Panc1 (cell line): ENCODE measurements at places on chromosomes 12 and 14.

DNA sequence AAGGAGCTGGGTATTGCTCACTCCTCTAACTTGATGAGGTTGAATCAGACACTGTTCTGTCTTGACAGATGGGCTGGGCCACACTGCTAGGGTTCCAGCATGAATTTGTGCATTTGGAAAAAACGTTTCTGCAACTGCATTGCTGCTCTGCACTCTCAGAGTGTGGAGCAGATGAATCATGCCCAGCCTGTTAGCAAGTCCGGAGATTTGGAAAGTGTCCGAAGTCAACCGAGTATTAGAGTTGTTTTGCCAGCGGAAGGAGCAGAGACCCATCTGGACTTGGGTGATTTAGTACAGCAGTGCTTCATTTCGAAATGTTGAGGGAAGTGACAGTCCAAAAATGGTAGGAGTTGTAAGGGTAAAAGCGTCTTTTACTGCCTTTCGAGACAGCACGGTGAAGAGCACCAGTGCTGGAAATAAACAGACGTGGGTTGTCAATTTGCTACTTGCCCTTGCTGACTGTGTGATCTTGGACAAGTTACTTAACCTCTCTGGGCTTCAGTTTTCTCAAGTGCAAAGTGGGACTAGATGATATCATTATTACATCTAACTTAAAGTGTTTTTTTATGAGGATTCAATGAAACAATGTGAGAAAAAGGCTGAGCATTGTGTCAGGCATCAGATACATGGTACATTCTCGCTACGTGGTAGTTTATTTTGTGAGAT lies 139.5 kb downstream of the CHST11 start:
- no peak for DNase-seq

GRCh38 chr14:104805326-104805678 lies 4.4 kb downstream of the ZBTB42 start:
- no peak for DNase-seq

DNA sequence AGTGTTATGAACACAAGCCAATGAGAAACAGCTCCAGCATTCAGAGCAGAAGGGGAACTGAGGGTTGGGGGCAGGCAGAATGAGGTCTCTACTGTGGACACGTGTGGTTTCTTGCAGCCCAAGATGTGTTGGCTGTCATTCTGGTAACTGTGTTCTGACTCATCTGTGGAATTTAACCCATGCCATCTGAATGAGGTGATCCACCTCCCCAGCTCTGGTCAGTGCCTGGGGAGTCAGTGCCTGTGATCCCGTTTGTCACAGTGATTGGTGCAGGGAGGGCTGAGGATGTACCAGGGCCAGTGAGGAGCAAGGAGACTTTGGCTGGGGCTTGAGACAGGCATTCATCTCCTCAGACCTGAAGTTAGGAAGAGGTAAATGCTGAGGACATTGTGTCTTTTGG lies 216.8 kb downstream of the MSRB3 start:
- no peak for DNase-seq

DNA sequence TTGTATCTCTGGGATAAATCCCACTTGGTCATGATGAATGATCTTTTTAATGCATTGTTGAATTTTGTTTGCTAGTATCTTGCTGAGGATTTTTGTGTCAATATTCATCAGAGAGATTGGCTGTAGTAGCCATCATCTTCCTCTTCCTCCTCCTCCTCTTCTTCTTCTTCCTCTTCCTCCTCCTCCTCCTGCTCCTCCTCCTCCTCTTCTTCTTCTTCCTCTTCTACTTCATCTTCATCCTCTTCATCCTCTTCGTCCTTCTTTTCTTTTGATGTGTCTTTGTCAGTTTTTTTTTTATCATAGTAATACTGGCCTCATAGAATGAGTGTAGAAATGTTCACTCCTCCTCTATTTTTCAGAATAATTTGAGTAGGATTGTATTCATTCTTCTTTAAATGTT lies 15.4 kb upstream of the PPM1H start:
- DNase-seq, result no peak

GRCh38 chr12:132477017-132477702 lies 12.8 kb upstream of the FBRSL1 start:
- DNase-seq, result no peak

GRCh38 chr14:100116134-100116533 lies 43.3 kb downstream of the DEGS2 start:
- no peak for DNase-seq

GRCh38 chr12:6563448-6564050 lies 4.5 kb downstream of the NOP2 start:
- no peak for DNase-seq

- DNase-seq, result no peak
Observed at GRCh38 chr12:46109343-46110222, 119.2 kb upstream of the SCAF11 start.

GRCh38 chr14:91207008-91207407 lies 37.5 kb downstream of the GPR68 start:
- no peak for DNase-seq

DNA sequence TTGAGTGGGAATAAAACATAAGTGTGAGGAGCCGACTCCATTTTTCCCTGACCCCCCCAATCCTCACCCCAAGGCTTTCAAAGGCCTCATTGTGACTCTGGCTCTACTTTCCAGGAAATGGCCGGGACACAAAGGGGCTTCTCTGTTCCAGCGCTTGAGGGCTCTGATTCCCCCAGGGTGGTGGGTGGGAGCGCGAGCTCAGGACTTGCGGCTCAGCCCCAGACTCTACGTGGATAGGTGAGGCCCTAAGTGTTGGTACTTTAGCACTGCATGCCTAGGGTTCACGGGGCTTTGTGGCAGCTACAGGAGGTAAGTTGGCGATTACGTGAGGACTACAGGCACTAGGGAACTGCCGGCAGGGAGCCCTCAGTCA lies 553 bp downstream of the CNPY2 start:
- DNase-seq, result no peak

DNA sequence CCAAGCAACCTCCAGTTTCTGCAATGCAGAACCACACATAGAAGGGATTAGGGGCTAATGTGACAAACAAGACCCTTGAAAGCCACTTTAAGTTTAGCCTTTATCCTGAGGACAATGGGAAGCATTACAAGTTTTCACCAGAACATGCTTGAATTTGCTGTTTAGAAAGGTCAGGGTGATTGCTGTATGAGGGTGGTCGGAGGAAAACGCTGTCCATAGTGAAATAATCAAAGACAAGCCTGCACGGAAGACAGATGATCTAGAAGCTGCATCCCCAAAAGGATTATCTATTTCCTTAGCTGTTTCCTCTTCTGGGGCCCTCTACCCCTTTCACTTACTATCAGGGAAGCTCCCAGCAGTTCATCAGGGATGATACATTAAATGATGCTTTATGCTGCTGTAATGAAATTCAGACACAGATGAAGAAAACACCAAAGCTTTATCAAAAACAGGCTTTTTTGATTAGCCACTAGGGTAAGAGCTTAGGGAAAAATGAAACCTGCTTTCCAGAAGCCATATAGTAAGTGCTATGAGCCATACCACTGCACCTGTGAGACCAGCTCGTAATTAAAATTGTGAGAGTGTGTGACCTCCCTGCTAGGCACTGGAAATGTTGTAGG lies 6.5 kb downstream of the HAL start:
- no peak for DNase-seq

GRCh38 chr12:109544955-109545531 lies 28.3 kb downstream of the MMAB start:
- DNase-seq, result no peak

- no peak for DNase-seq
Observed at GRCh38 chr14:54920052-54920451, 17.4 kb upstream of the GCH1 start.

DNA sequence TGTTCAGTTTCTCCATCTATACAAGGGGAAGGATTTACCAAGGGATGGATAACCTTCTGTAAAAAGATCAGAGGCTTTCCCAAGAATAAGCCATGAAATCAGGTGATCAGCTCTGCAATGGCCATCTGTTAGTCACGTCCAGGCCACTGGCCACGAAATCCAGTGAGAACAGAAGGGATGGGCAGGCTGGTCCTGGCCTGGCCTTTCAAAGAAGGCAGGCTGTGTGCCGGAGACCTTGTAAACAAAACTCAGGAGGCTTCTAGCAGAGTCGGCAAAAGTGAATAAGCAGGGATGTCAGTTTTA lies 68.5 kb downstream of the RNF34 start:
- DNase-seq, result no peak

- no peak for DNase-seq
Observed at GRCh38 chr14:52063052-52063462, 5.8 kb downstream of the NID2 start.

GRCh38 chr14:90062127-90062794 lies 467 bp downstream of the KCNK13 start:
- DNase-seq, result no peak
